ENCODE measurements at places on chromosomes 1 and 21. TPM values are rescaled to one million over a fixed set of nuclear protein-coding genes. Genes with fewer than 3 reads are reported as not detected.
A peak's percentile ranks its signal among the peaks of the same experiment; 100 is the strongest.

The SLFNL1 gene
- not detected for total RNA-seq

The CREB3L4 gene
- 4.5 TPM for total RNA-seq

The NPPB gene
- total RNA-seq = not detected

The TXNIP gene
- total RNA-seq = 53.6 TPM

DNA sequence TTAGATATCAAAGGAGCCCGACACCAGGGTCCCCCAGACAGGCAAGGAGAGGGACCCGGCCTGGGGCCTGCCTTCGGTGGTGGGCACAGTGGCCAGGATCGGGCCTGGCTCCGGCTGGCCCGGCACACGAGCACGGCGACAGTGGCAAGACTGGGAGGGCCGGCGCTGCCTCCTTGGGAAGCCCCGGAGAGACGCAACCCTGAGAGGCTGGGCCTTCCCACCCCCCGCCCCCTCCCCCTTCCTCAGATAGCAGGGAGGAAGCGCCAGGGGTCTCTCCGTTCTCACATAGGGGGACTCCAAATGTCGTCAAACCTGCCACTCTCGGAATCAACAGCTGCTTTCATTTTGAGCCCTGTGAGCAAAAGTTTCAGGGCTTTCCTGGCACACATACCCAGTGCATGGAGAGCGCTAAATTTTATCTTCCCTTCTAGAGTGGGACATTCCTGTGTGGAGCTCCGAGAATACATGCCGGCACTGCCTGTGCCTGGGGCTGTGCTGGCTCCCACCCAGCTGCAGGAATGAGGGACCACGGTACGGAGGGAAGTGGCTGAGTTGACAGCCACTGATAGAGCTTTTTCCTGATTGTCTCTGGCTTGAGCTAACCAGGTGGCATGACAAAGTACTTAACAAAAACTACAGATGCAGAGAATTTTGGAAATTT is 62.4 kb downstream of the CD247 start:
- no peaks in the 10 kb centered on the region for H3K36me3 ChIP-seq
- peaks cover 32% of the 10 kb centered on the region for H3K27me3 ChIP-seq
- no peak overlapping the region for H3K27ac ChIP-seq
- H3K4me3 ChIP-seq = peak overlapping the region; percentile 82
- H3K4me1 ChIP-seq = peaks cover 5% of the 10 kb centered on the region
- no peak for DNase-seq

GRCh38 chr1:183164963-183165362 is 21.1 kb upstream of the LAMC2 start:
- H3K36me3 ChIP-seq = no peaks in the 10 kb centered on the region
- H3K27ac ChIP-seq = no peak overlapping the region
- no peaks in the 10 kb centered on the region for H3K27me3 ChIP-seq
- H3K4me3 ChIP-seq = no peak overlapping the region
- DNase-seq = no peak

DNA sequence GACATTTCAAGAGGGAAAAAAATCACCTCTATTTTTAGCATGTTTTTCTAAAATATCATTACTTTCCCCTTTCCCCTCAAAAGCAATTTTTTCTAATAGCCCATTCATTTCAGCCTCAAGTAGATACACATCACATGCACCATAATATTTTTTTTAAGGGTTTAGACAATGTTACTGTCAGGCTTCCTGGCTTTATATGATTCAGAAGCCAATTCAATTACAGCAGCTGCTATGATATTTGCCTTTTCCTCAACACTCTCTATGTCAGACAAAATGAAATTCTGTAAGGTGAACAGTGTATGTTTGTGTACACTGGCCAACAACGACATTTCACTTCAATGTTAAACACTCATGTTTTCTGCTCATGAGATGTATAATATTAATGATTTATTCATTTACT is 46.5 kb downstream of the OMA1 start:
- no peak overlapping the region for H3K4me3 ChIP-seq
- DNase-seq = no peak
- H3K27ac ChIP-seq = no peak overlapping the region
- no peaks in the 10 kb centered on the region for H3K36me3 ChIP-seq
- H3K27me3 ChIP-seq = no peaks in the 10 kb centered on the region

- H3K4me3 ChIP-seq = no peak overlapping the region
- DNase-seq = no peak
- H3K27me3 ChIP-seq = no peaks in the 10 kb centered on the region
- no peaks in the 10 kb centered on the region for H3K4me1 ChIP-seq
Observed at GRCh38 chr1:56993475-56993874, 27.7 kb upstream of the C8B start.

DNA sequence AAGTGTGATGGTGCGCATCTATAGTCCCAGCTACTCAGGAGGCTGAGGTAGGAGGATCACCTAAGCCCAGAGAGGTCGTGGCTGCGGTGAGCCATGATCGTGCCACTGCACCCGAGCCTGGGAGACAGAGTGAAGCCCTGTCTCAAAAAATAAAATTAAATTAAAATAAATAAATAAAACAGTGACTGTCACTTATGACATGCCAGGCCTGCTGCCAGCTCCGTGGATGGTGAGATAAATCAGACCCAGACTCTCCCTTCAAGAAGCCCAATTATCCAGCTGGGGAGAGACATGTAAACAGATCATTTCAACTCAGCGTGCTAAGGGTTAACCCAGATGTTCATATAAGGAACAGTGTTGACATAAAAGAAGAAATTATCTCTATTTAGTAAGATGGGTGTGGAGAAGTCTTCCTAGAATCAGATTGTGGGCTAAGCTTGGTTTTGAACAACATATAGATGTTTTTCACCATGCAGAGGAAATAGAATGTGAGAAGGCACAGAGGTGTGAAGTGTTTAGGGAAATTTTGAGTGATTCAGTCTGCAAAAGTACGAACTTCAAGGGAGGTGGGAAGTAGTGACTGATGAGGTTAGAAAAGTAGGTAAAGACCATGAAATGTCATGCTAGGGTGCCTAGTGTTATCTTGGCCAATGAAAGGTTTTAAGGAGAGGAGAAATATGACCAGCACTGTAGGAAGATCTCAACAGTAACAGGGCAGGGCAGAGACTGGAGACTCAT is 18.3 kb downstream of the YARS1 start:
- H3K4me1 ChIP-seq = peaks cover 63% of the 10 kb centered on the region
- H3K36me3 ChIP-seq = peaks cover 36% of the 10 kb centered on the region
- no peaks in the 10 kb centered on the region for H3K27me3 ChIP-seq
- peak overlapping the region; percentile 71 for H3K4me3 ChIP-seq
- no peak for DNase-seq

DNA sequence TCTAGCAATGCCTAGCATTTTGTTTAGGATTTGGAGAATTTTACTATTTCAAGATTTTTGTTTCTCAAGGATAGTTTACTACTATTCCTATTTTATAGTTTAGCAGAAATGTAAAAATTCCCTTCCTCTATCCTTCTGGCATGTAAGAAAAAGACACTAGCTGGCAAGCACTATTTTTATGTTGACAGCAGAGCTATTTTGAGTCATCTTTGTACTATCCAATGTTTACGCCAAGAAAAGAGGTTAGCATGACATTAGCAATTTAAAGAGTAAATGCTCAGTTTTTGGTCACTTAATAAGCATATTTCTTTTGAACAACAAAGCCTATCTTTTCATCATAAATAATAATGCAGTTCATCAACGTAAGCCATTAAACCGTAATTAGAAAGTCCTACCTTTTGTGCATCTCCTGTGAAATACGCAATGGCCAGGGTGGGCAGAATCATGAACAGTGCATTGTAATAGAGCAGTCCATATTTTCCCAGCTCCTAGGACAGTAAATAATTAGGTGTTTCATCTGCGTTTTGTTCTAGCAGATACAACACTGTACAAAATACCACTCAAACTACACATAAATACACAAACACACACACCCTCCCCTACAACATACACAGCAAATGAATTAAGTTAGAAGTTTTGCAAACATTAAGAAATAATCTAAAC is 12.0 kb downstream of the SLC35D1 start:
- peak; percentile 63 for DNase-seq
- H3K27ac ChIP-seq = peak overlapping the region; percentile 76
- H3K36me3 ChIP-seq = peaks cover 43% of the 10 kb centered on the region
- no peaks in the 10 kb centered on the region for H3K27me3 ChIP-seq
- peaks cover 46% of the 10 kb centered on the region for H3K4me1 ChIP-seq
- peak overlapping the region; percentile 1 for H3K4me3 ChIP-seq

DNA sequence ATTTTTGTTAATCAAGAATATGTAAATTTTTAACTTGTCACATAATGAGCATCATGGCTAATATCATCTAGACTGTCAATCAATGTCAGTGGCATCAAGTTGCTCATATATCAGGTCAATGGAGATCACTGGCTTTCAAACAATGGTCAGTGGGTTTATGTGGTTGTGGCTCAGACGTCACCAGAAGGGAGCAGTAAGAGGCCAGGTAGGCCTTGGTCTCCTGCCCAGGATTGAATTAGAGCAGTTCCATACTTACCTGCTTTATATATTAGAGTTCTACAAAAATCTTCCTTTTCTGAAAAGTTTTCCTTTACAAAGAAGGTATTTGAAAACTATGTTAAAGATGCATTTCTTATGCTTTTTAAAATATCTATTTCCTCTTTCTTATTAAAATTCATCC is 206.3 kb upstream of the B3GALT2 start:
- peaks cover 2% of the 10 kb centered on the region for H3K27me3 ChIP-seq
- no peaks in the 10 kb centered on the region for H3K36me3 ChIP-seq
- no peak for DNase-seq
- no peaks in the 10 kb centered on the region for H3K4me1 ChIP-seq

DNA sequence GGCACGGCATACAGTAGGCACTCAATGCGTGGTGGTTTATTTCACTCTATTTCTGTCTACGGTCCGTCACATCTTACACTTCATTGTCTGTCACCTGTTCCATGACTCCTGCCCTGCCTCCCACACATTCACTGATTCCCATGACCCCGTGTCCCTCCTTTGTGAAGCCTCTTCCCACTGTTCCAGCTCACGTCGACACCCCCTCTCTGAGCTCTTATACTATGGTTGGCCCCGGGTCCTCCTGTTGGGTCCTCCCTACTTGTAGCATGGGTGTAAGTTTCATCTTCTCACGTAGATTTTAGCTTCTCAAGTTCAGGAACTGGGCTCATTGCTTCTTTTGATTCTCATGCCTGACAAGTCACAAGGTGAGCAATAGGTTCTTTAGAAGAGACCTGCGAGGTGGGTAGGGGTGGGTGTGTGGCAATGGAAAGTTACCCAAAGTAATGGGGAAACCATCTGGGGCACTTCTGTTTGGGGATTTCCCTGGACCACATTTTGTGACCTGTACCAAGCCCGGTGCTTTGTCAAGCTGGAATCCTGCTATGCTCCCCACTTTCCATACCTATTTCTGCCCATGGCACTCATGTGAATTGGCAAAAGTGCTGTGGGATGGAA is 22.1 kb upstream of the IL10 start:
- H3K36me3 ChIP-seq = no peaks in the 10 kb centered on the region
- peaks cover 3% of the 10 kb centered on the region for H3K27me3 ChIP-seq
- H3K4me3 ChIP-seq = no peak overlapping the region
- no peak for DNase-seq

- no peaks in the 10 kb centered on the region for H3K36me3 ChIP-seq
- H3K4me3 ChIP-seq = no peak overlapping the region
- H3K27ac ChIP-seq = no peak overlapping the region
- DNase-seq = no peak
Observed at GRCh38 chr1:11521582-11522399, 42.8 kb downstream of the DISP3 start.
